Activated CD8-positive, alpha-beta memory T cell treated with anti-CD3 and anti-CD28 coated beads for 1 hour (primary cell): ENCODE measurements at places on chromosomes 16 and 17.

- no peak for DNase-seq
Observed at GRCh38 chr16:23509782-23510163, 521 bp downstream of the GGA2 start.

DNA sequence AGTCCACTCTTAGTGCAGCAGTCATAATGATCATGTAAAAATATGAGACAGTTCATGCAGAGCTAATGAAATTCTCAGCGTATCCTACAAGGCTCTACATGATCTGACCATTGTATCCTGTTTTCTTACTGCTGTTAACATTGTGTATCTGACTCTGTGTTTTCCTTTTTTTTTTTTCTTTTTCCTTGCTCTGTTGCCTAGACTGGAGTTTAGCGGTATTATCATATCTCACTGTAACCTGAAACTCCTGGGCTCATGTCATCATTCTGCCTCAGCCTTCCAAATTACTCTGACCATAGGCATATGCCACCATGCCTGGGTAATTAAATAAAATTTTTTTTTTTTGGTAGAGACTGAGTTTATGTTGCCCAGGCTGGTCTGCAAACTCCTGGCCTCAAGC is 12.1 kb downstream of the DUS2 start:
- no peak for DNase-seq

DNA sequence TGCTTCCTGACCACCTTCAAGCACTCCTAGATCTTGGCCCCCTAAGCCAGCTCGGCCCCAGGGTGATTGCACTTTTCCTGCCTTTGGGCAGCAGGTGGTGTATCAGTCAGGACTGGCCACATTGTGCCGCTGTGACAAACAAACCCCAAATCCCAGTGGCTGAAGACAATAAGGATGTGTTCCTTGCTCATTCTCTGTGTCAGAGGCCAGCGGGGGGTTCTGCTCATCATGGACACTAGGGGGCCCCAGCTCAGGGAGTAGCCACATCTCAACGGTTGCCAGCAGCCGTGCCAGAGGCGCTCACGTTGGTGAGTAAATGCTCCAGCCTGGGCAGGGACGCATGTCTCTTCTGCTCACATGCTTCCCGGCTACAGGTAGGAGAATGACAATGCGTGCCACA is 60.4 kb downstream of the ZDHHC7 start:
- DNase-seq = no peak

GRCh38 chr16:3564130-3564888 is 12.9 kb downstream of the NLRC3 start:
- DNase-seq = no peak

GRCh38 chr16:73847090-73847489 is 449.5 kb upstream of the PSMD7 start:
- DNase-seq = no peak
